Progenitor cell of endocrine pancreas (in vitro differentiated cells): ENCODE measurements at places on chromosomes 1 and 21.
A peak's percentile ranks its signal among the peaks of the same experiment; 100 is the strongest.

GRCh38 chr1:91572044-91572443 lies 71.4 kb downstream of the CDC7 start:
- DNase-seq, result no peak

- DNase-seq, result no peak
Measured at GRCh38 chr1:64887689-64888217, 78.6 kb downstream of the JAK1 start.

GRCh38 chr1:40344597-40344996 lies 27.5 kb upstream of the COL9A2 start:
- DNase-seq, result no peak

DNA sequence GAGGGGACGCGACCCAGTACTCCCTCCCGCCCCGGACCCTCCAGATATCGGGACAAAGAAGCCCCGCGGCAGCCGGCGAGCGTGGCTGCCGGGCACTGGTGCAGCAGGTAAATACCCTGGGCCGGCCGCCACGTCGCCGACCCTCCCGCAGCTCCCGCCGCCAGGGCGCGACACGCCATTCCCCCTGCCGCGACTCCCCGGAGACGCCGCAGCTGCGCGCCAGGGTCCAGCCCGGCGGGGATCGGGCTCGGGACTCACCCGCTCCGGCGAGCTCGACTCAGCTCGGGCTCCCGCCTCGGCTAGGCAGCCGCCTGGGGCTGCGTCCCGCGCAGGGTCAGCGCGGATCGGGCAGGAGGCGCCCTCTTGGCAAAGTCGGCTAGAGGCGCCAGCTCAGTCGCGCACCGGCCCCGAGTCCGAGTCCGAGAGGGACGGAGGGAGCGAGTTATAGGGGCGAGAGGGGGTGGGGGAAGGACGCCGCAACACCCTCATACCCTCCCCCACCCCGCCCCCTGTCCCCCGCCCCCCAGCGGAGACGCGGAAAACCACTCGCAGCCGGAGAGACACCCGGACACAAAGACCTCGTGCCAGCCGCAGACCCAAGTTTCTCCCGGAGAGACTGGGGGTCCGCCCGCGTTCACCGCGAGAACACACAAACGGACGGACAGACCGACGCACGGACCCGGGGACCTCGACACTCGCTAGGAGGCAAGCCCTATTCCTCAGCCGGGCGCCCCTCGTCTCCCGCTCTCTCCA lies 985 bp downstream of the SYT6 start:
- DNase-seq, result peak; percentile 47

DNA sequence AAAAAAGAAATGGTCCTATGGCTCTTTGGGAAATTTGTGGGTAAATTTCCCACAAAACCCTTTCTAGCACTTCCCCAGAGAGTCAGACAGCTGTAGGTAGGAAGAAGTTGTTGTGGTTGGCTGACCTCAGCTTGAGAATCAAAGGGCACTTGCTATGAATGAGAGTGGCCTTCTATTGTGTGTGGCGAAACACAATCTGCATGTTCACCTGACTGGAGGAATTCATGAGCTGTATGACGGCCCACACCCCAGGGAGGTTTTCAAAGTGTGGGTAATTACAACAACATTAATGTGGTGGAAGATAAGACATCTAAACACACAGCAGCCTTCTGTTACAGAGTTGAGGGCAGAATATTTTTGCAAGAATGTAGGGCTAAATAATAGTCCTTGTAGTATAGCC lies 38.8 kb downstream of the NGF start:
- DNase-seq, result no peak

DNA sequence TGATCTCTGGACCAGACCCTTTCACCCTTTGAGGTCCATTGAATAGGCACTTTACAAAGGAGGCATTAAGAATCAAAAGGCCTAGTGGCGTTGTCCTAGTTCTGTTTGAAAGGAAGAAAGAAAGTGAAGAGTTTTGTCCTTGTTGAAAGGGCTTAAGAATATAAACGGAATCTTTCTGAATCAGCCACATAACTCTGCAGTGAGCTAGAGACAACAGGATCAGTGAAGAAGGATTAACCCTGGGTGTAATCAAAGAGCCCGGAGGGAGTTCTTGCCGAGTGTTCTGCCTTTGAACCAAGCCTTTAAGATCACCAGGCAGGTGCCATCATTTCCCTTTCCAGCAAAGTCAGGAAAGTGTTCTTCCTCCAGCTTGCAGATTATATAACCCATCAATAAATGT lies 54.8 kb upstream of the CNTN2 start:
- DNase-seq, result no peak

DNA sequence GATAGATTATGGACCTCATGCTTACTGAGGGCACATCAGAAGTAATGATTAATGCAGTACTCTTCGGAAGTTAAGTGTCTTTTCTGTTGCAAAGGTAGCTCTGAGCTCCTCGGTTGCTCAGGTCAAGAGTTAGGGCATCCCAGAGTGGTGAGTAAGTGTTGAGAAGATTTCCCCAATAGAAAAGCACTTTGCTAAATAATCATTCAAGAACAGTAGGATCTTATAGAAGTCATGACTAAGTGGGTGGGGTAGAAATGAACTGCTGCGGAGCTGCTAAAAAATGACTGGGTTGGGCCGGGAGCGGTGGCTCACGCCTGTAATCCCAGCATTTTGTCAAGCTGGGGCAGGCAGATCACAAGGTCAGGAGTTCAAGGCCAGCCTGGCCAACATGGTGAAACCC lies 648.6 kb upstream of the CAMK1G start:
- DNase-seq, result no peak

DNA sequence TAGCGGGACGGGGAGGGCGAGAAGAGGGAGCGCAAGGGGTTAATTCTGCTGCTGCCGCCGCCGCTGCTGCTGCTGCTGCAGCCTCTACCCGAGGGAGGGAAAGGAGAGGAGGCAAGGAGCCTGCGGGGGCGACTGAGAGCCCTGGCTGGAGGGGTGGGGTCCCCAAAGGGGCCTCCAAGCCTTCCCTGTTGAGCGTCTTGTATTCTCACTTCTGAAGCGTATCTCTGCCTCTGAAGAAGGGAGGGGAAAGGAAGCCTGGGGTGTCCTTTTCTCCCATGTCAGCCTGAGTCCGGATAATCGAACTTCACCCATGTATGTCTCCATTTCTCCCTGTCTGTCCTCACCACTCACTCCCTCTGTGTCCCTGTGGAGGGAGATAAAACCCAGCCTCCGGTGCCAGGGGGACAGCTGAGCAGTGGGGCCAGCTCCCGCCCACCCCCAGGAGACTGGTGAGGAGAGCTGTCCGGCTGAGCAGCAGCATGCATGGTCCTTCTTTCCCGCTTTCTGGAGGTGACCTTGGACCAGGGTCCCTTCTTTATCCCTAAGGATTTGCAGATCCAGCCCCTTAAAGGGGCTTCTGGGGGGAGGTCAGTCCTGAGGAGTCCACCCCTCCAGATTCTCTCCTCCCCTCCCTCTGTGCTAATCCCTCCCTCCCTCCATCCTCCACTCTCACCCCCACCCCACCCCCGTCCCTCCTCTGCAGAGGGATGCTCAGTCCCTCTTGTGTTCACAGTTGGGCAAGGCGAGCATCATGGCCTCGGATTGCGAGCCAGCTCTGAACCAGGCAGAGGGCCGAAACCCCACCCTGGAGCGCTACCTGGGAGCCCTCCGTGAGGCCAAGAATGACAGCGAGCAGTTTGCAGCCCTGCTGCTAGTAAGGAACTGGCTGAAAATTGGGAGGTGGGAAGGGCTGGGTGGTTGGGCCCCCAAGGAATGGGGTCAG lies 1.0 kb downstream of the NCDN start:
- no peak for DNase-seq

DNA sequence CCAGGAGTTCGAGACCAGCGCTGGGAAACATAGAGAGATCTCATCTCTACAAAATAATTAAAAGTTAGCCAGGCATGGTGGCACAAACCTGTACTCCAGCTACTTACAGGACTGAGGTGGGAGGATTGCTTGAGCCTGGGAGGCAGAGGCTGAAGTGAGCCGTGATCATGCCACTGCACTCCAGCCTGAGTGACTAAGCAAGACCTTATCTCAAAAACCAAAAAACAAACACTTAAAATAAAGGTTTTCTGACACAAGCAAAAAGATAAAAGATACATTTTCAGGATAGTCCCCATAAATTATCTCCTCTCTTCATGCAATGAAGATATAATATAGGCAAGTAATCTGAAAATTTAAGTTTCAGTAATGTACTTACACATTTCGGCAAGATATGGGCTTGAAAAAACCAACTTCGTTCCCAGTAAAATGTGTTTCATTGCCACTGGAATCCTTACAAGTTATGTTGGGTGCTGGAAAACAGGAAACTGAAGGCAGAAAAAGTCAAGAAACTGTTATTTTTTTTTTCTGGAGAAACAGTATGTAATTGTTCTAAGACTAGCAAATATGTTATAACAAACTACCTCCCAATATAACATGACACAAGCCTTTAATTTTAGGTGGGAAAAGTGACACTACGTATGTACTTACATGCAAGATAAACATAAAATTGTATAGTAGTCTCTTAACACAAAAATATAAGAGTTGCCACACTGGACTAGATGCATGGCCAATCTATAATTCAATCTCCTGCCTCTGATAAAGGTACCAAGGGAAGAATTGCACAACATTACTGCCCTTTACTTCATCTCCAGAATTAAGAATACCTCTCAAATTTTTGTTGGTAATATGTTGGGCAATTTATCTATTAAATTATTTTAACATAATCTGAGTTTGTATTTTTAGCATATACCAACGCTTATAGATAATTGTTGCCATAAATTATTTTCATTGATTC lies 15.7 kb downstream of the TM2D1 start:
- no peak for DNase-seq

DNA sequence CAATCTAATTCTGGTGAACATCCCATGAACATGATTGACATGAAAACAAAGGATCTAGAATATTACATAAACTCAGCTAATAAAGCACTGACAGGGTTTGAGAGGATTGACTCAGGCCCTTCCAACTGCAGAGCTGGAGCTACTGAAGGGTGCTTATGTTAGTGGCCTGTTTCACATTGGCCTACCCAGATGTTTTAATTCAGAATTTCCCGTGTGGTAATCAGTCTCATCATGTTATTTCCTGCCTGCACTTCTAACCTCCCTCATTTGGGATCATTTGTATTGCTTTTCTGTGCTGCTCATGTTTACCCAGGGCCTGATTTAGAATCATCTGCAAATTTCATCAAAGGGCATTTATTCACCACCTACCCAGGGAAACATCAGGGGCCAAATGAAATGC lies 270.3 kb downstream of the PLPP3 start:
- no peak for DNase-seq

- DNase-seq, result no peak
Measured at GRCh38 chr1:159867664-159868026, 5.2 kb upstream of the VSIG8 start.
